Mammary epithelial cell (primary cell): ENCODE measurements at places on chromosomes 4 and X. TPM values are rescaled to one million over a fixed set of nuclear protein-coding genes. Genes with fewer than 3 reads are reported as not detected.

The VEGFC gene
- total RNA-seq = 9.0 TPM

The AMOT gene
- 2.7 TPM for total RNA-seq

GRCh38 chr4:188139671-188140070 is 430 bp downstream of the TRIML1 start:
- no peak for DNase-seq

The CTSO gene
- 11.0 TPM for total RNA-seq

The HCFC1 gene
- 21.8 TPM for total RNA-seq

GRCh38 chrX:129771266-129771995 is 8.3 kb upstream of the SASH3 start:
- no peak for DNase-seq

- no peak for DNase-seq
Observed at GRCh38 chr4:3287972-3288570, 4.8 kb upstream of the RGS12 start.

DNA sequence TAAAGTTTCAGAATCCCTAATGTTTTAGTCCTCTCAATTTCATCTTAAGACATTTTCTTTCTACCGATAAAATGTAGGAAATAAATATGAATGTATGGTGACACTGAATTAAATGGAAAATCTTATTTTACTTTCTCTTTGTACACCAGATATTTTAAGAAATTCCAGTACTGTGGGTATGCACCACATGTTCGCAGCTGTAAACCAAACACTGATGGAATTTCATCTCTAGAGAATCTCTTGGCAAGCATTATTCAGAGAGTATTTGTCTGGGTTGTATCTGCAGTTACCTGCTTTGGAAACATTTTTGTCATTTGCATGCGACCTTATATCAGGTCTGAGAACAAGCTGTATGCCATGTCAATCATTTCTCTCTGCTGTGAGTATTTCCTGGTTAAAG is 26.9 kb downstream of the C4orf46 start:
- no peak for DNase-seq

The REELD1 gene
- not detected for total RNA-seq

DNA sequence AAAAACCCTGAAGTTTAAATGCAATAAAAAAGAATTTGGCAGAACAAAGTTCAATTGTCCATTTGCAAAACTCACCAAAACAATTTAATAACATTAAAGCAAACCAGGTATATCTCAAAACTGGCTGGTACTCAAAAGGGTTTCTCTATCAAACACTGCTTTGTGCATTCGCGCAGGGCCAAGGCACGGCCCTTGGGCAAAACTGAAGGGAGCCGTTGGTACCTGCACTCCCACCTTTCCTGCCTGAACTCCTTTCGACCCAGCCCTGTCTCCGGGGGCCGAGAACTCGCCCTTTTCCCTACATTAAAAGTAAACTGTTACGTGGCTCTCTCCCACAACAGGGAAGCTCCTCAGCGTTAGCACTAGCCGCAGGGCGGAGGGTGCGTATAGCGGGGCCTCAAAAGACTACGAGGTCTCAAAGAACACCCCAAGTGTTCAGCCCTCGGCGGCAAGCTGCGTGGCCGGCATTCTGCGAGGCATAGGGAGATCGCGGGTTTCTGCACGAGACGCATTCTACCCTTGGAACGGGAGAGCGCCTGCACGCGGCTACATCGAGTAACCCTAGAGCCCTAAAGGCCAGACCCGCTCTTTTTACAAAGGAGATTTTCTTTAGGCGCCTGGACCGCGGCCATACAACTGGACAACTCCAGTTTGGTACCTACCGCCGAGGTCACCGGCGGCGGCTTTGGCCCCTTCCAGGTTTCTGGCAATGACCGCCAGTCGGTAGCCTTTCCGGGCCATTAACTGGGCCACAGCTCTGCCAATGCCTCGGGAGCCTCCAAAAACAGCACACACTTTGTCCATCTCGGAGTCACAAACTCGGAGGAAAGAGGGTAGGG is 550 bp downstream of the CBR4 start:
- DNase-seq = peak; percentile 62

- peak; percentile 6 for DNase-seq
Observed at GRCh38 chr4:138007572-138007971, 234.6 kb downstream of the SLC7A11 start.

The STATH gene
- not detected in 2 replicates for total RNA-seq

The HMX1 gene
- total RNA-seq = not detected

The SLIT2 gene
- total RNA-seq = 0.17 TPM

- no peak for DNase-seq
Observed at GRCh38 chr4:147327322-147327721, 153.6 kb upstream of the EDNRA start.

DNA sequence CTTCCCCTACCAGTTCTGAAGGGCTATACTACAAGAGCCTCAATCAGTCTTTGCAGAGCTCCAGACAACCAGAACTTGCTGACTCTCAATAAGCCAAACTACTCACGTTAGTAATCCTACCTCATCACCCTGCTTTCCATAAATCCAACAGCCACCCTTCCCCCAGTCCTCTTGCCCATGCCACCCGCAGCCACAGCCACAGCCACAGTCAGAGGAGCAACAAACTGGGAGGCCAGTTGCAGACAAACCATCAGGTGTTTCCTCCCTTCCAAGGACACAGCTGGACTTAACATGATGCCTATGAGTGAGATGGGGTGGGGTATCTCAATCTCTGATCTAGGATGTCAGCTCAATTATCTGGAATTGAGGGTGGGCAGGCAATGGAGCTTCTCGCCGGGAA is 1.0 kb downstream of the GABRA3 start:
- no peak for DNase-seq

The NXF2 gene
- total RNA-seq = not detected in 2 replicates

DNA sequence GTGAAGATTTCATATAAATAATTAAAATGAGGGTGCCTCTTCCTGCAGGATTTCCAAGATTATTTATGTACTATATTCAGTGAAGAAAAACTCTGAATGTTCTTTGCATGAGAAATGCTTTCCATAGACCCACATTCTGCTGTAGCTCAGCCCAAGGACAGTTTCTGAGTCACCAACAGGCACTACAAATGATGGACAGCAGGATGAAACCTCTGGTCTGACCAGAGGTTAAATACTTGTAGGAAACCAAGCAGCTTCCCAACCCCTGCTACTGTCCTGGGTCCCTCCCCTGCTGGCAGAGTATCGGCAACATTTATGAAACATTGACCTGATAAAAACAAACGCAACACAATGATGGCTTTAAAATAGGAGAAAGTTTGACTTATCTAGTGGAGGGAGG is 73.1 kb downstream of the CXXC4 start:
- no peak for DNase-seq

The MSANTD1 gene
- 0.68 and 0.83 TPM in 2 replicates for total RNA-seq

The GNRHR gene
- total RNA-seq = not detected

- DNase-seq = peak; percentile 63
Observed at GRCh38 chrX:102720237-102721168, at the start of gene GPRASP3. TSS of gene GPRASP3 (plus strand) at chrX:102720743. CDS start at chrX:102748996, 28,253 bp downstream.

DNA sequence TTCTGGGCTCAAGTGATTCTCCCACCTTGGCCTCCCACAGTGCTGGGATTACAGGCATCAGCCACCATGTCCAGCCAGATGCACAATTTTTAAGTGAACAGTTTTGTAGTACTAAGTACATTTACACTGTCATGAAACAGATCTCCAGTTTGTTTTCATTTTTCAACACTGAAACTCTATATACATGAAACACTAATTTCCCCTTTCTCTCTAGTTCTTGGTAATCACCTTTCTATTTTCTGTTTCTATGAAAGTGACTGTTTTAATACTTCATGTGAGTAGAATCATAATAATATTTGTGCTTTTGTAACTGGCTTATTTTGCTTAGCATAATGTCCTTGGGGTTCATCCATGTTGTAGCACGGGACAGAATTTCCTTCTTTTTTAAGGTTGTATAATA is 237.4 kb downstream of the CAMK2D start:
- DNase-seq = no peak

The TBC1D8B gene
- 7.3 and 9.6 TPM in 2 replicates for total RNA-seq

GRCh38 chr4:106704253-106704870 is 331.8 kb downstream of the DKK2 start:
- peak; percentile 59 for DNase-seq

The MXD4 gene
- 21.5 and 26.0 TPM in 2 replicates for total RNA-seq

The PALLD gene
- total RNA-seq = 251 and 296 TPM in 2 replicates

DNA sequence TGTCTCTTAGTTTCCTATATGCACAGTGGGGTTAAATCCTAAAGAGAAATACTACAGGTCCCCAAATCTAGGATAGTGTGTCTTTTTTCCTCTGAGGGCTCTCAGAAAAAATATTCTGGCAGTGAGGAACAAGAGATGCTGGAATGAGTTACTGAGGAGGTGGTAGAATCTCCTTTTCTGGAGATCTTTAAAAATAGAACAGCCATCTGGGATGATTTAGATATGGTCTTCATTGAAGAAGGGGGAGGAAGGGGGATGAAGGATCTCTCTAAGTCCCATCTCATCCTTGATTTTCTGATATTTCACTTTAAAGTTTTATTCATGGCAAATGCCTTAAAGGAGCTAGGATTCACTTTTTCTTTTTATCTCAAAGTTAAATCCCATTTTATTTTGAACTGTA is 235.0 kb downstream of the MAML3 start:
- DNase-seq = no peak

DNA sequence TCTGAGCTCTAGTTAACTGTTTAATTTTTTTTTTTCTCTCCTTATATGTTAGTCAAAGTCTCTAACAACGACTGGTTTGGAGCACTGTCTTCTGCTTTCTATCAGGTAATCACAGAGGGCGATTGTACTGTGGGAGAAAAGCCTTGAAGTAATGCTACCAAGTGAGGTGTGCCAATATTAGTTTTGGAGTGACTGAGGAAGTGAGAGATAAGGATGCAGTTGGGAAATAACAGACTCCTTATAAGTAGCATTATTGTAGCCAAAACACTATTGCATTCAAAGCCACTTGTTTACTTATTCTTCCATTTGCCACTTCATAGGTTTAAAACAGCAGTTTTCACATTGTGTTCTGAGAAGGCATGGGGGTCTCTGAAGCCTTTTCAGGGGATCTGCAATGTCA is 79.1 kb upstream of the SLC6A14 start:
- DNase-seq = no peak

GRCh38 chrX:6748595-6748994 is 213.7 kb upstream of the VCX3A start:
- no peak for DNase-seq

GRCh38 chrX:38965888-38966287 is 164.6 kb downstream of the MID1IP1 start:
- no peak for DNase-seq

DNA sequence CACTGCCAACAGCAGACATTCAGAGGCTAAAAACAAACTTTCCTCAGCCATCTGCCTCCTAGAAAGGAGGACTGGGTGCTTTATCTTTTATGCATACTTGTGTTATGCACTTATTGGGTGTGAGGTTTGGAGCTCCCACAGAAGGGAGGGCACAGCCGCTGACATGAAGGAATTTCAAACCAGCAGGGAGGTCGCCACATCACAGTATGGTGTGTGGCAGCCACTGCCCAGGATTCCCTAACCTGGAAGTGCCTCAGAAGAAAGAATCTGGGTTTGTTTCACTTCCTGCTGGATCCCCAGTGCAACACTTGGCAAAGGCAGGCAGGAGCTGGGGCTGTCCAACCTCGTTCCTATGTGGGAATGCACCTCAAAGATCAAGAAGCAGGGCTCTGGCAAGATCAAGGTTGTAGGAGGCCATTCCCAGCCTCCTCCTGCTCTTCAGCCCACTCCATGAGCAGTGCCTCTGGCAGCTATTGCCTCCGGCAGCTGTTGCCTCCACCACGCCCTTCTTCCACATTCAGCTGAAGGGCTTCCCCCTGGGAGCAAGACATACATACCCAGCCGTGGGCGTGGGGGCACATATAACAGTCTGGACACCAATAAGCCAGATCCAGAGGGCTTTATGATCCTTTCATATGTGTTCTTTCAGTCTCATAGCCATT is 109.0 kb upstream of the MAMLD1 start:
- DNase-seq = no peak

The XKRX gene
- 1.2 TPM for total RNA-seq

DNA sequence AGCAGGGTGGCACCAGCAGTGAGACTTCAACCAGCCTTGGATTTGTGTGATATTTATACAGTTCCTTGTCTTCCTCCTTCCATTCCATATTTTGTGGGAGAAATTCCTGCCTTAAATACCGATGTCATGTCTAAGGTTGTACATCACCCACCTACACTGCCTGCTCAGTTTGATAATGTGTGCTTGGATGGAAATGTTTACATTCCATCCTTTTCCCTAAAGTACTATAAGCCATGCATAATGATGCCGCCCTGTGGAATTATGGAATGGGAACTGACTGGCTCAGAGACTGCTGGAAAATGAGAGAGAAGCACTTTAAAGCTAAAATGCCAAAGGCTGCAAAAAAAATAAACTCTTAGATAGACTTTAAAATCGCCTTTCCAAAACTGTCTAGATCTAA is 11.3 kb upstream of the GLUD2 start:
- DNase-seq = no peak

DNA sequence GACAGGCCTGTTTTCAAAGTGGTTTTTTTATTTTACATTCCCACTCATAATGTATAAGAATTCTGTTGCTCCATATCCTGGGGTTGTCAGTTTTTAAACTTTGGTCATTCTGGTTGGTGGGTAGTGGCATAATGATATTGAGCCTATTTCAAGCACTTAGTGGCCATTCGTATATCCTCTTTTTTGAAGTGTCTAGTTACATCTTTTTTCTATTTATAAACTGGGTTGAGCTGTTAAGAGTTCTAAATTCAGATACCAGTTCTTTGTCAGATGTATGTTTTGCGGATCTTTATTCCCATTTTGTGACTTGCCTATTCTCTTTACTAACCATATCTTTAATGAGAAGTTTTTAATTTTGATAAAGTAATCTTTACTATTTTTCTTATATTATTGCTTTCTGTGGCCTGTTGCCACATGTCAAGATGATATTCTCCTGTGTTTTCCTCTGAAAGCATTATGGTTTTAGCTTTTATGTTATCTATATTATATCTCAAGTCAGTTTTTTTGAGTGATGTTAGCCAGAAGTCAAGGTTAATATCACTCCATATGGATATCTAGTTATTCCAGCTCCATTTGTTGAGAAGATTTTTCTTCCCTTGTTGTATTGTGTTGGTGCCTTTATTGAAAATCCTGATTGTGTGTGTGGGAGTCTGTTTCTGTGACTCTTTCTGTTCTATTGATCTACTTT is 110.9 kb downstream of the FHIP1A start:
- no peak for DNase-seq

DNA sequence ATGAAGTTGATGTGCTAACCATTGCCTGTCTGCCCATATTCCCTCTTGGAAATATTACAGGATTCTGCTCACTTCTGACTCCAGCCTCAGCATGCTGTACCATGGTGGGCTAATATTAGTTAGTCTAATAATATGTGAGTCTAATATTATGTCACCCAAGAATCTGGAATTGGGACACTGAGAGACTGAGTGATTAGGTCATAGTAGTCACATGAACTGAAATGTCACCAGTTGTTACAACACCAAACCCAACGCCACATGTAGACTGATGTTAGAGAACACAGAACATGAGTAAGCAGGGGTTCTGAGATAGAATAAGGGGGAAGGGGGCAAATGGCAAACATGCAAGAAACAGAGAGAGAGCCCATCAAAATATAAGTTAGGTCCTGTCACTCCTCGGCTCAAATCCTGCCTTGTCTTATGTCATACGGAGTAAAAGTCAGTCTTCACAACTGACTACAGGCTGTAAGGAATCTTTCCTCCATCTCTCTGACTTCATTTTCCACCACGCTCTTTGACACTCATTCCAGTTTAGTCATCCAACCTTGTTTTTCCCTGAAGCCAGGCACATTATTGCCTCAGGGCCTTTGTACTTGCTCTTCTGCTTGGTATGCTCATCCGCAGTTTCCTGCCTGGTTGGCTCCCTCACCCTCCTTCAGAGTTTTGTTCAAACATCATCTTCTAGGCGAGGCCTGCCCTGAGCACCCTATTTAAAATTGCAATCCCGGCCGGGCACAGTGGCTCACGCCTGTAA is 9.6 kb upstream of the SLAIN2 start:
- peak; percentile 87 for DNase-seq
